DMS153 (cell line): ENCODE measurements at places on chromosomes 5 and 9.

DNA sequence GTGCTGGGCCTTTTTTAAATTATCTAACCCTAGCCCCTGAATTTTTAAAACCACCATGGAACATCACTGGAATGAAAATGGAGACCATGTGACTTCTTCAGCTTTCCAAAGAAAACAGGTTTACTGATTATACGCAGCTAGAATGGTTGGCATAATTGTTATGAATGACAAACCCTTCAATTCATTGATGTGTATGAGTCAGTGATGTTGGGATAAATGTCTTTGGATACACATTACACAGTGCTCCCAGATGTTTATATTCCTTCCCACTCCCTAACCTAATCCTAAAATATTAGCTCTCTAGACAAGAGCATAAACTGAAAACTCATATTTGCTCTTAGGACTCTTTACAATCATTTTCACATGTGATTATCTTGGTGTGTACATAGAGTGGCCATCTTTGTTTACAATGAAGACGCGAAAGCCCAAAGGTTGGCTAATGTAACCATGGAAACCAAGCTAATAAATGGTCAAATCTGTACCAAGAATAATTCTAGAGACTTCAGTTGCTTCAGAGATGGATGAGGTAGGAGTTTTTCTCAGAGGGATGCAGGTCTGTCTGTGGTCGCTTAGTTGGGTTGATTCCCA lies 131.2 kb upstream of the HMHB1 start:
- DNase-seq = no peak

GRCh38 chr9:20722221-20722620 lies 38.2 kb downstream of the FOCAD start:
- DNase-seq = no peak

- DNase-seq = no peak
Measured at GRCh38 chr5:4947893-4948536, 192.1 kb upstream of the ADAMTS16 start.

GRCh38 chr5:180135128-180135955 lies 63.8 kb upstream of the RNF130 start:
- DNase-seq = no peak

DNA sequence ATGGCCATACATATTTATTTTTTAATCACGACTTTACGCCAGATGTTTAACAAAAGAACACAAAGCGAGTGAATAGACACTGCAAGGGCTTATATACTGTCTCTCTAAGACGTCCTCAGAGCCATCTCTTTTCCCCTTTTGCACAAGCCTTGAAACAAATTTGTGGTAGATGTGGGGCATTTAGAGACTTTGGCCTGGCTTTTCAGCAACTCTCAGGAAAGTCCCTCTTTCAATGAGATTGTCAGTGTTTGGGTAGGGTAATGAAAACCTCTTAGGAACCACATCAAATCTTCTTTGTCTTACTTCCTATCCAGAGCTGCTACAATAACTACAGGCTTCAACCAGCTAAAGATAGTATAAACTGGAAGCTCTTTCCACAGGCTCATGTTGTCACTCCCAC lies 380.0 kb downstream of the ANXA1 start:
- no peak for DNase-seq

GRCh38 chr5:141493500-141494422 lies 4.9 kb downstream of the PCDHGC5 start:
- no peak for DNase-seq

DNA sequence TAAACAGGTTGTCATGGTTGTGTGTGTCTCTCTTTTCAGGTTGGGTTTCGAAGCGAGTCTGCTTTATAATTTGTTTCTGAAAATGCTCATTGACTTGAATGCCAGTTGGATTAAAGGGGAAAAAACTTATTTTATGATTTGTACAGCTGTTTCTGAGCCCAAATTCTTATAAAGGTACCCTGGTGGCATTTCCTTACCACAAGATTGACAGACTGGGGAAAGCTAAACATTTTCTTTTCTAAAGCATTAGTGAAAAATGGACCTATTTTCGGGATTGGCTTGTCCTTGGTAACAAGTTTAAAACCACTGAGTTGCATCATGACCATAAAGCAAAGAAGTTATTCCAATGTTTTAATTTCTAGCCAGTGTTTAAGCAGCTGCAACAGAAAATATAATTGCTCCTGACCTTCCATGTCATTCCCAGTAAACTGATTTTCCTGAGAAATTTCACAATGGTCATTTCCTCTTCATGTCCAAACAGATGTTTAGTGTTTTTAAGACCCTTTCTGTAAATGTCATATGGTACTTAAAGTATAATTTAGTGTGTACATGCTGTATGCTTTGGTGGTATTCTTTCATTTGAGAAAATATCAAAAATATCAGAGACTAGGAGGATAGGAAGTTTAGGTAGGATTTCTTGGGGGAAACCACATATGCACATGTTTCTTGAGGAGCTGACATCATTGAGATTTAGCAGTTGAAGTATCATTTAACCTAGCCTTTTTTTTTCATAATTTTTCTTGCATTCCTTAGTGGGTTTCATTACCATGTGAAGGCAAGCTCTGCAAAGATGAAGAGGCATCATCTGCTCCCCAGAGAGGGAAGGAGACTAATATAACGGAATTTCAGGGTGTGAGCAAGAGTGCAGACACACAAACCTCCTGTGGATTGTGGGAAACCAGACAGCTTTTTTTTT lies 667.1 kb upstream of the RGMB start:
- DNase-seq = no peak

DNA sequence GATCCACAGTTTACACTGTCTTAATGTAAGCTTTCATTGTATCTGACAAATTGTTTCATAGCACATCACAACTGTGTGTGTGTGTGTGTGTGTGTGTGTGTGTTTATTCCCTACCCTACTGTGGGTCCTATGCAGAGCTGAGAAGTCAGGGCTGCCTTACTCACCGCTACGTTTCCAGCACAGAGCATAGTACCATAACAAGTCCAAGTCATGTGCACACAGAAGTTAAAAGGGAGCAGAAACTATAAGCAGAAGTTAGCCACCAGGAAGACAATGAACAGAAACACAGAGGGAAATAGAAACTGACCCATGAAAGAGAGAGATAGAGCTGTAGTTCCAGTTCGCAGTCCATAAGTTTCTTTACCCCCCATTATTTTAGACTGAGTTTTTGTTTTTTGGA lies 38.2 kb upstream of the DMXL1 start:
- DNase-seq = no peak

GRCh38 chr9:16721972-16722371 lies 148.5 kb downstream of the BNC2 start:
- DNase-seq = no peak

DNA sequence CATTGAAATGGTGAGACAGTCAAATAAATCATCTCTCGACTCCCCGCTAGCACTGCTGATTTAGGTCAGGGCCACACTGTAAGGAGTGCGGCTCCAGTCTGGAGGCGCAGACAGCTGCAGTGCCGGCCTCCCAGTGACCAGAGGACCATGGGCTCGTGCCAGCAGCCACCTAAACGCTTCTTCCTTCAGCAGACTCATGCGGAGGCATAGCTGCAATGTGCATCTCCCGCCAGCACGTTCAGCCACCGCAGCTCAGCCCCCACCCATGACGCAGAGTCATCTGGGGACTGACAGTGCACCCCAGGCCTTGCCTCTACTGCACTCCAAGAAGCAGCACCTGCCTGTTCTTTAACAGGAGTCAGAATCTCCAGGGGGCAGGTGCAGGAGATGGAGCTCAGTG lies 13.6 kb upstream of the MAPK9 start:
- DNase-seq = no peak

DNA sequence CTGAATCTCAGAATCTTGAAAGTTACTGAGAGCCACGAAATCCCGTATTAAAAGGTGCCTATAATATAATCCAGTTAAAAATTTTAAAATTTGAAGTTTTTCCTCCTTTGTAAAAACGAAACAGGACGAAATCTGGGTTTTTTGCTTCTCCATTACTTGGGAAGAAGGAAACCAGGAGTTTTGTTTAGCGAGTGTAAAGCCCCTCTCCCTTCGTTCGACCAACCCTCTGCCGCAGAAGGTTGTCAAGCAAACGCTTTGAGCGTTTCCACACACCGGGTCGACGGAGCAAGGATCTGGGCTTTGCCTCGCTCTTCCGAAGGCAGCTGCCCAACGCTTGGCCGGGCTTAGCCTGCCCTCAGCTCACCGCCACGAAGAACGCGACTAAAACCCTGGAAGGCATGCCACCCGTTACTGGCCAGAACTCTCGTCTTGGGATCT lies 1.6 kb upstream of the FOXE1 start:
- DNase-seq = no peak

- DNase-seq = no peak
Measured at GRCh38 chr5:234450-234849, 16.3 kb downstream of the SDHA start.

- DNase-seq = no peak
Measured at GRCh38 chr5:172971482-172971881, 12.1 kb upstream of the ATP6V0E1 start.
